ENCODE measurements at places on chromosomes 11 and 22.

- no peak for DNase-seq
- H3K36me3 ChIP-seq: no peaks in the 10 kb centered on the region
- no peaks in the 10 kb centered on the region for H3K27me3 ChIP-seq
- H3K4me3 ChIP-seq: no peak overlapping the region
- H3K4me1 ChIP-seq: no peaks in the 10 kb centered on the region
Measured at GRCh38 chr11:82718307-82718706, 15.4 kb downstream of the FAM181B start.

DNA sequence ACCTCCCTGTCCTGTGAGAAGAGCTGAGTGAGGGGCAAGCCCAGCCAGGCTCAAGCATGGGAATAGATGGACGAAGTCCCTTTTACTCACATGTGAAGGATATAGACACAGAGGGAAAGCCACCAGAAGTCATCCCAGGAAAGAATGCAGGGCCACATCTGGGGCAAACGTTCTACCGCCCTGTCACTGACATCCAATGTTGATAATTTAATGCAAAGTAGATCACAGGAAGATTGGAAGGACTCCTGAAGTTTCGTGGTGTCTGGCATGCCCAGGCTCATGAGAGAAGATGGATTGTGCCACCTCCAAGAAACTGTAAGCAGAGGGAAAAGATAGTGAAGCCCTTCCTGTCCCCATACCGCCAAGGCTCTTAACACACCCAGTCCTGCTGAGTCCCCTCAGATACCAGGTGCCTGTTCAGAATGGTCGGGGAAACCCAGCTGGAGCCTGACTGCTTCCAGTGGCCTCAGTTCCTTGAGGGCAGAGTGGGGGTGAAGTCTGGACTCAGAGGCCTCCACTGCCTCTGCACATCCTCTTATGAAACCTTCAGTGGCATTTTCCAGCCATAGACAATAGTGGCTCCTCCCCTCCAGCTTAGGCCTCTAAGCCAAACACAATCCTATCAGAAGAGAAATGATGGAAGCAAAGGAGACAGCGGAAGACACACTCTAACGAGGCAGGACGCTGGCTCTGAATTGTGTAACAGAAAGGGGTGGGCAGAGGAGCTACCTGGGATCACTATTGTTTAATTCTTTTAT, 7.5 kb upstream of the STK33 start:
- DNase-seq: no peak
- no peaks in the 10 kb centered on the region for H3K36me3 ChIP-seq
- H3K4me1 ChIP-seq: no peaks in the 10 kb centered on the region
- peaks cover 11% of the 10 kb centered on the region for H3K27me3 ChIP-seq
- H3K4me3 ChIP-seq: no peak overlapping the region
- no peak overlapping the region for H3K27ac ChIP-seq

DNA sequence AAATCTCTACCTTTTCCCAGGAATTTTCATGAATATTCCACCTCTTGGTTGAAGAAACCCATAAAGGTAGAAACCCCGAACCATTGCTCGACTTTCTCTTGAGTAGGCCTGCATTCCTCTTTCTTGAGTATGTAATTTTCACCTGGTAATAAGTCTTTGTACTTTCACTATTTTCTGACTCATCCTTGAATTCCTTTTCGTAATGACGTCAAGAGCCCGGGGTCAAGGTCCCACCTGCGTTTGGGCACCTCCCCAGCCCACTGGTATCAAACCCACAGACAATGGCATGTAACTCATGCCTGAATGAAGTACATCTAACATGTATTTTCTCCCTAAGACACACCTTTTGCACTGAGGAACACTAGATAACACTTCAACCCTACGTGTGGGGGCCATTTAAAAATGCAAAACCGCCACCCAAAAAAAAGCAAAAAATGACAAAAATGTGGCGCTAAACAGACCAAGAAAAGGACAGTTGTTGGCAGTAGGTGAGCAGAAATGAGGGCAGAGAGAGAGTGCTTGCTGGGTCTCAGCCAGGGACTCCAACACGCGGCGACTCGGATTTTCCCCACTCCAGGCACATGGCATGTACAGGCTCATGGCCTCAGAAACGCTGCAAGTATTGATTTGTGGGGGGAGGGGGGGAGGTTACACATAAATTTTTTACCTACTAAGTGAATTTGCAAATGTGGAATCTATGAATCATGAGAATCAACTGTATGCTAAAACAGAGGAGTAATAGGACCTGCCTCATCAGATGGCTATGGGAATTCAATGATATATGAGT, 4.1 kb upstream of the C11orf24 start:
- H3K4me1 ChIP-seq: peaks cover 20% of the 10 kb centered on the region
- no peaks in the 10 kb centered on the region for H3K36me3 ChIP-seq
- no peak for DNase-seq

GRCh38 chr22:35400501-35400790, 506 bp downstream of the MCM5 start:
- H3K27ac ChIP-seq: peak overlapping the region; percentile 67
- peak; percentile 19 for DNase-seq
- peak overlapping the region; percentile 87 for H3K4me3 ChIP-seq
- no peaks in the 10 kb centered on the region for H3K27me3 ChIP-seq

Data from CD4-positive, CD25-positive, alpha-beta regulatory T cell (primary cell).